Stimulated activated CD4-positive, alpha-beta T cell treated with anti-CD3 and anti-CD28 coated beads, Interleukin-15, amount 100 ng/mL, for 48 hours (primary cell): ENCODE measurements at places on chromosomes 5 and 9.
A peak's percentile ranks its signal among the peaks of the same experiment; 100 is the strongest.

DNA sequence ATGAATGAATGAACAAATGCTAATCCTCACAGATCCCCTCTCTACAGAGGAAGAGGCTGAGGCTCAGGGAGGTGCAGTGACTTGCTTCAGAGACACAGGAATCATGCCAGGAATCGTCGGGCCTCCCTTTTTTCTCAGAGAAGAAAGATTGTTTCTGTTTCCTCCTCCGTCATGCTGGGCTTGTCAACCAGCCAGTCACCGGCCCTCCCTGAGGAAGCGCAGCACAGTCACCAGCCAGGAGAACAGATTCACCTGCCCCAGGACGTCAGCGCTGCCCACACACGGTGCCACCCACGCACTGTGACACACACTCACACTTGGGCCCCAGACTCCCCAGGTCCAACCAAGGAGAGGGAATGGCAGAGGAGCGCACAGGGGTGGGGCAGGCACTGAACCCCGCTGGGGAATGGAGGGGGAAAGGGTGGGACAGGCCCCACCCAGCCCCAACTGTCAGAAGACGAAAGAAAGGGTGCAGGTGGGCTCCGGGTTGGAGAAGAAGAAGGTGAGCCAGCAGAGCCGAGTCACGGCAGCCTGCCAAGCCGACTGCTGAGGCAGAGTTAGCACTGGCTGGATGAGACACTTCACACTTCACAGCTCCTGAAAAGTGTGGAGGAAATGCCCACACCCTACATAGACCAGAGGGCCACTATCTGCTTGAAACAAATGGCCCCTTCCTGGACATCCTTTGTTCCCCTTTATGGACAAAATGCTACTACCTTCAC is 13.8 kb upstream of the ERGIC1 start:
- peak; percentile 38 for DNase-seq

DNA sequence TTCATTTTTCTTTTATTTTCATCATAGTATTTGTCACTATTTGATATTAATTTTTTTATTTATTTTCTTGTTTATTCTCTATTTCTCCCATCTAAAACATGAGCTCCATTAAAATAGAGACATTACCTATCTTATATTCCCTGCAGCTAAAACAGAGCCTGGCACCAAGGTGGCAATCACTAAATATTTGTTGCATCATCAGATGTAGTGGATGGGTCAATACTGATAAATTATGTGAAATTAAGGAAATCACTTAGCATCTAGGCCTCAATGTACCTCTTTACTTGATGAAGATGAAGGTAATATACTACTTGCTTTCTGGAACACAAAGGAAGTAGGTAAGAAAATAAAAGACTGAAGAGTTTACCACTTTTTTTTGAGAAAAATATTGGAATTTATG is 24.6 kb downstream of the MFAP3 start:
- DNase-seq: no peak

GRCh38 chr9:224026-224425 is 9.4 kb downstream of the DOCK8 start:
- DNase-seq: no peak

GRCh38 chr9:114666851-114667250 is 9.2 kb upstream of the TEX53 start:
- no peak for DNase-seq

GRCh38 chr5:51731421-51732029 is 348.3 kb downstream of the ISL1 start:
- DNase-seq: no peak

GRCh38 chr5:157485811-157486210 is 25.8 kb downstream of the NIPAL4 start:
- no peak for DNase-seq

DNA sequence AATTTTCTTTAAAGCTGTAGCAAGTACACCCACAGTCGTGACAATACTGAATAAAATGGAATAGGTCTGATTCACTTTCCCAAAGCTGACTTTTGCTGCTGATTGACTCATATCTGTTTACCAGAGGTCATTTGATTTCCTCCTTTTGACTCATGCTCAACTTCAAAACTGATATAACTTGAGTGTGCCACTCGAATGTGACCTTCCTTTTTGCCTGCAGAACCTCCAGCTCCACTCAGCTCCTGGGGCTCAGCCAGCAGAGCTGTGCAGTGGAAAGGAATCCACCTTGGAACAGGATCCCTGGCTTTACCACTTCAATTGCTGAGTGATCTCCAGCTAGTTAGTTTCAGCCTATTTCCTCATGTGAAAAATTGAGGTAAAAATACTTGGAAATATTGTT is 84.1 kb downstream of the FEM1C start:
- peak; percentile 7 for DNase-seq

- DNase-seq: peak; percentile 38
Observed at GRCh38 chr5:52800394-52801213, 12.9 kb downstream of the ITGA1 start.
